ENCODE measurements at places on chromosomes 3 and 15. TPM values are rescaled to one million over a fixed set of nuclear protein-coding genes. Genes with fewer than 3 reads are reported as not detected.
A peak's percentile ranks its signal among the peaks of the same experiment; 100 is the strongest.

DNA sequence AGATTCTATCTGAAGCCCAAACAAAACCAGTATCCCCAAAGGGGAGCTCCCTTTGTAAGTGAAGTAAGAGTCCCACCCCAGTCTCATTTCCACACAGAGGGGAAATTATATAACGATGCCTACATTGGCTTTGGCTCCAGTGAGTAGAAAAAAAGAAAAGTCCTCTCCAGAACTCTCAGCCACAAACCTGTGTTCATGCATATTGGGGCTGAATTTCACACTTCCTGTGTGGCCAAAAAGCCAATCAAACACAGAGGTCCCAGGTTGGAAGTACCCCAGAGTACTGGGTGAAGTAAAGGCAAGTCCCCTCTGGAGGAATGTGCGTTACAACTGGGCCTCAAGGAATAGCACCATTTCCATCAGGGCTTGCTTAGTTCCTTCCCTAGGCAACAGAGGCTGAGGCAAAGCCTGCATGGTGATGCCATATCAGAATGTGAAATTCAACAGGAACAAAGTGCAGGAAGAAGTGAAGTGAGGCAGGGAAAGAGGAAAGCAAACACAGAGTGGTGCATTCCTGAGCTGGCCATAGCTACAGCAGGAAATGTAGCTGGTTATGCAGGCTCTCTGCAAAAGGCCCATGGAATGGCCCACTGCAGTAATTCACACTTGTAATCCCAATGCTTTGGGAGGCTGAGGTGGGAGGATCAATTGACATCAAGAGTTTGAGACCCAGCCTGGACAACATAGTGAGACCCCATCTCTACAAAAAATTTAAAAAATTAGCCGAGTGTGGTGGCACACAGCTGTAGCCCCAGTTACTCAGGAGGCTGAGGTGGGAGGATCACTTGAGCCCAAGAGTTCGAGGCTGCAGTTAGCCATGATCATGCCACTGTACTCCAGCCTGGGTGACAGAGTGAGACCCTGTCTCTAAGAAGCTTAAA lies 16.6 kb upstream of the CX3CR1 start:
- no peak for DNase-seq

DNA sequence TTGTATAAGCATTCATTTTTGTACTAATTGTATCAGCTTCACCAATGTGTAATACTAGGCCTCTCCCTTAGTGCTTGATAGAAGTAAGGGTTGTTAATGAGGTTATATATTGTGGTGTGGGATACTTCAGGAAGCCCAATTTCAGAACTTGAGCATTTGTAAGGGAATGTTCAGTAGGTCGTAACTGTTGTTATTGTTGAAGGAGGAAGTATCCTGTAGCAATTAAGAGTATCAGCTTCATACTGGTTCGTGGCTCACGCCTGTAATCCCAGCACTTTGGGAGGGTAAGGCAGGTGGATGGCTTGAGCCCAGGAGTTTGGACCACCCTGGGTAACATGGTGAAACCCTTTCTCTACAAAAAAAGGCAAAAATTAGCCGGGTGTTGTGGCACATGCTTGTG lies 30.6 kb downstream of the IQGAP1 start:
- DNase-seq = no peak

- no peak for DNase-seq
These were observed 15.5 kb upstream of the HOMER2 start for GRCh38 chr15:82968066-82968465.

- no peak for DNase-seq
These were observed 334.9 kb upstream of the DPH6 start for GRCh38 chr15:35880896-35881295.

DNA sequence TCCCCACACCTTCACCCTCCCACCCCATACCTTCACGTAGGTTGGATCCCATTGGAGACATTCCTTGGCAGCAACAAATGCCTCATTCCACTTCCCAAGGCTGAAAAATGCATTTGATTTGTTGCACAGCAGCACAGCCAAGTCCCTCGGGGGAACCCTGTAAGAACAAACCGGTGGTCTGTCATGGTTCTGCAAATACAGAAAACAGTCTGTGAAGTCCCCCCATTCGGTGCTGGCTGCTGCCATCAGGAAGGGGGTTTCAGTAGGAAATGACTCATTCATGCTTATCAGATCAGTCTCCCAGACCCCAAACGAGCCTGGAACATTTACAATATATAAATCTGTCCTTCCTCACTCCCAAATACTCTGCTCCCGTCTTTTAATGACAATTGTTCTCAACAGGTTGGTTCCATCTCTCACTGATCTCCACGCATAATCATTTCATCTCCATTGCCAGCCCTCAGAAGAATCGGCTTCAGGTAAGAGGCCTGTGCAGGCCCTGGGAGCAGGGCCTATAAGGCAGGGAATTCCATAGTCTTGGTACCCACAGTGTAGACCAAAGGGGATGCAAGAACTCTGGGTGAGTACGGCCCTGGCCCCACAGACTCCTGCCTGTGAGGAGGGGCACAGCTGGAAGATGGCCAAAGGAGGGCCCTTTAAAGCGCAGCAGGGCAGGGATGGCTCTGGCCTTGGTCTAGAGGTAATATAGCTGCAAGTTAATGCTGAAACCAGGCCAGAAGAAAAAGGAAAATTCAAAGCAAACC lies 41.6 kb downstream of the TRANK1 start:
- DNase-seq = peak; percentile 42

DNA sequence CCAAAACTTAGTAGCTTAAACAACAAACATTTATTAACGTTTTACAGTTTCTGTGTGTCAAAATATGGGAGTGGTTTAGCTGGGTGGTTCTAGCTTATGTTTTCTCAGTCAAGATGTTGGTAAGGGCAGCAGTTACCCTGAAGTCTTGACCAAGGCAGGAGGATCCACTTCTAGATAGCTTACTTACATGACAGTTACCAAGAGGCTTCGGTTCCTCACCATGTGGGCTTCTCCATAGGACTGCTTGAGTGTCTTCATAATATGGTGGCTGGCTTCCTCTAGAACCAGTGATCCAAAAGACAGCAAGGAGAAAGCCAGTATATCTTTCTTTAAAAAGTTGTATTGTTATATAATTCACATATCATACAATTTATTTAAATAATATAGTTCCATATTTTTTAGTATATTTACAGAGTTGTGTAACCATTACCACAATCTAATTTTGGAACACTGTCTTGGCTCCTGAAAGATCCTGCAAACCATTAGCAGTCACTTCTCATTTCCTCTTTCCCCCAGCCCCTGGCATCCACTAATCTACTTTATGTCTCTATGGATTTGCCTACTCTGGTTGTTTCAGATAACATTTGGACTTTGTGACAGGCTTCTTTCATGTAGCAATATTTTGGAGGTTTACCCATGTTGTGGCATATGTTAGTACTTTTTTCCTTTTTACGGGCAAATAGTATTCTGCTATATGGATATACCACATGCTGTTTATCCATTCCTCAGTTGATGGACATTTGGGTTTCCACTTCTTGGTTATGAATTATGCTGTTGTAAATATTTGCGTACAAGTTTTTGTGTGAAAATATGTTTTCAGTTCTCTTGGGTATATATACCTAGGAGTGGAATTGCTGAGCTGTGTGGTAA lies 33.3 kb downstream of the MAPK6 start:
- no peak for DNase-seq

DNA sequence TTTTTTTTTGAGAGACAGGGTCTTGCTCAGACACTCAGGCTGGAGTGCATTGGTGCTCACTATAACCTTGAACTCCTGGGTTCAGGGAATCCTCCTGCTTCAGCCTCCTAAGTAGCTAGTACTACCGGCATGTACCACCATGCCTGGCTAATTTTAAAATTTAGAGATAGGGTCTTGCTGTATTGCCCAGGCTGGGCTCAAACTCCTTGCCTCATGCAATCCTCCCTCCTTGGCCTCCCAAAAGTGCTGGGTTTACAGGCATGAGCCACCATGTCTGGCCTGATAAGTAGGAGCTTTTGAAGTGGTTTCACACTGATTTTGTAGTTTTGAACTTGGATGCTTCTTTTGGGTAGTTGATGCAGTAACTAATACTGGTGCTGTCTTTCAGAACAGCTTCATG lies 7.8 kb downstream of the MAP2K1 start:
- no peak for DNase-seq

DNA sequence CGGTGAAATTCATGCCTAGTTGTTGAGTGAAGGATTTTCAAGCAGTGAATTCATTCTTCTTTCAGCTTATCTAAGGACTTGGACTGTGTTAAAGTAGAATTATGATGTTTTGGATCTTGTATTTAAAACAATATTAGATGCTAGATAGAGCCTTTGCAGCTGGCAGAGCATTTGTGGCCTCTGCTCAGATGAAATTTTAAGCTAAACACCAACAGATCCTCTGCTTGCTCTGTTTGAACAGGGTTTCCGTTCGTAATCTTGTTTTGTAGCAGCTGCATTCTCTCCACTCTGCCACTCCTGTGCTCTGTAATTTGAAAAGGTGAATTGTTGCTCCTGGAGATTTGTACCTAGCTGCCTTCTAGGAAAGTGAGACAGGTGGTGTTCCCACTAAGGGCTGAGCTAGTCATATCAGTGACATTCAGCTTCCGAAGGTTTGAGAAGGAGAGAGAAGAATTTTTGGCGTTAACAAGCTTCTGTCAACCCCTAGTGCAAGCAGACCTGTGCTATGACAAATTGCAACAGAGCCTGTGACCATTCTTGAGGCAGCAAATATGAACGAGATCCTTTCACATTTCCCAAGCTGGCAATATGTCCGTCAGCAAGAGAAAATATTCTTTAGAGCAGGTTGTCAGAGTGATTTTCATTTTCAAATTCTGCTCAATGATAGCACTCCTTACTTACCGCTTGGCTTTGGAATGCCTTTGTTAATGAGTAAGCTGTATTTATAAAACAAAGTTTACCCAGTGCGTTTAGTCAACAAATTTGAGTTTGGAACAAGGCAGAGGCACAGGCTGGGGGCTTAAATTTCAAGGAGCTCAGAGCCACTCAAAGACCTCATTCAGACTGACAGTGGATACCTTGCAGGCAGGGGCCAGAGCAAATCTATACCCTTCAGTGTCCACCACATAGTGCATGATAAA lies 5.3 kb downstream of the CHST2 start:
- DNase-seq = no peak

DNA sequence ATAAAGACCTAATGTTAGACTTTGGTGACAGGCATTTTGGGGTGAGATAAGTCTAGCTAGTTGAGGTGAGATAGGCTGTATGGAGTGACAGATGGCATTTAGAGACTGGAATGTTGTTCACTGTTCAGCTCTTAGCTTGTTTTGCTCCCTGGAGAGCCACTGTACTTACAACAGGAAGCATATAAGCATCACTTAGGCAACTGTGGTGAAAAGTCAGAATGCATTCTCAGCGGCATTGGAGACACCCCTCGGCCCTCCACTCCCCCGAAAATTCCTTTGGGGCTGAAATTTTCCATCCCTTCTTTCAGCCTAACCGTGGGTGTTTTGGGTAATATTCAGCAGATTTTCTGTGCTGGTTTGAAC lies 73.4 kb downstream of the SLCO3A1 start:
- DNase-seq = no peak

GRCh38 chr15:87746333-87746732 lies 510.2 kb downstream of the NTRK3 start:
- DNase-seq = no peak

DNA sequence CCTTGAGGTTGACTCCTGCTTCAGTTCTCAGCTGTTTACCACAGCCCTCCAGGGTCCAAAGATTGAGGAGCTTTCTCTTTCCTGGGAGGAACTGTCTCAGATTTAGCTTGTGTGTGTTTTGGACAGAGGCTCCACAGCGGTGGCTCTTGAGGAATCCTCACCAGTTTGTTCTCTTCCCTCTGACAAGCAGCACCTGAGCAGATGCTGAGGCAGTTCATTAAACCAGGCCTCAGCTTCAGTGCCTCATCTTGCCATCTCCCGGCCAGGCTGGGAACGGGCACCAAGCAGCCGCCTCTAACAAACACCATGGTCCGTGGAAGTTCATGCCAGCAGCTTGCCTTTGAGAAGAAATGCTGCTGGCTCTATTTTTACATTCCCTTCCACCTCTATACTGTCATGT lies 25.8 kb upstream of the TIMP4 start:
- no peak for DNase-seq

DNA sequence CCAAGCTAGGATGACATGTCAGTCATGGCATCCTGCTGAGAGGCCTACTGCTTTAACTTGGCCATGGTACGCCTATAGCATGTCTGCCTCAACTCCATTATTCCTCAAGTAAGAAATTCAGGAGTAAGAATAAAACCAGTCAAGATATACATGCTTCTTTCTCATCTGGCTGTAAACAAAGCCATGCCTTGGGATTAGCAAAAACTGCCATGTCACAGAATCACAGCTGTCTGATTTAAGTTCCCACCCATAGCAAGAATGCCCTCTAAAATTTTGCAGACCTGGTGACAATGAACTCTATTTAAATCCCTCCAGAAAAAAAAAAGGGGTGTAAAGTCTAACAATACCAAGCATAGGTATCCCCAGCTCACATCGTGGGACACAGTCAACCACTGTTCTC lies 55.6 kb upstream of the ACAN start:
- DNase-seq = no peak

DNA sequence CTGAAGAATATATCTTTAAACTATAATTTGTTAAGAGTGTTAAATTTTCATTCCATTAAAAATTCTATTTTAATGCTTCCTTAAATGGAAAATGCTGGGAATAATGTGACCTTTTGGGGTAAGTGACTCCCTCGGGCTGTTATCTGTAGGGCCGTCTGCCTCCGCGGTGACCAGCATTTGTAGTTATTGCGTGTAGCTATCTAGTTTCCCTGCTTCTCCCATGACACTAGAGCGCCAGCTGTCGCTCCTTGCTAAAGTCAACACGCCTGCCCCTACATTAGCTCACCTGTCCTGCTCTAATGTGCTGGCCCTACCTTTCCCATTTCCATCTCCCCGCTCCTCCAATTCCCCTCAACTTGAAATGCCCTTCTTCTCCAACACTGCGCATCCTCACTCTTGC lies 12.4 kb upstream of the CHRM5 start:
- no peak for DNase-seq

- DNase-seq = no peak
These were observed 92.0 kb upstream of the RNU6-1 start for GRCh38 chr15:67931861-67932260.

GRCh38 chr15:68633231-68634121 lies 54.7 kb downstream of the CORO2B start:
- no peak for DNase-seq

GRCh38 chr3:156445117-156446090 lies 109.5 kb downstream of the SSR3 start:
- DNase-seq = no peak

DNA sequence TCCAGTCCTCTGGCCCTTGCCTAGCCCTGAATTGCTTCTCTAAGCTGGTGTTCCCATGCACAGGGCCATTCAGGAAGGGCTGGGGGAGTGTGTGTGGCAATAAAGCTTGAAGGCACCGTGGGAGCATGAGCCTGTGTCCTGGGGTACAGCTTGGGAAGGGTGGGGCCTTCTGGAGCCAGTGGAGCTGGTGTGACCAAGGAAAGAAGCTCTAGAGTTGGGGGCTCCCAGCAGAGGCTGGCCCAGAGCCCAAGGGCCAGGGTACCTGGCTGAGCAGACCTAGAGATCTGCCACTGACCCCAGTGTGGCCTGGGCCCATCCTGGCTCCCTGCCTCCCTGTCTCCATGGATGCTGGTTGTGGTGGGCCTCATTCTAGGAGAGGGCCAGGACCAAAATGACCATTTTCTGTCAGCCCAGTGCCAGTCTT lies 8.1 kb downstream of the ABTB1 start:
- no peak for DNase-seq

- no peak for DNase-seq
These were observed 38.8 kb downstream of the ADAM10 start for GRCh38 chr15:58710701-58711100.

GRCh38 chr15:42072141-42072685 lies 22.1 kb downstream of the PLA2G4D start:
- DNase-seq = no peak

The IL17RC gene
- total RNA-seq = 0.22 TPM

The HGD gene
- total RNA-seq = 0.78 TPM

The ACKR4 gene
- not detected for total RNA-seq

The THAP10 gene
- total RNA-seq = not detected

The LYSMD2 gene
- 19.0 TPM for total RNA-seq

The PLCH1 gene
- total RNA-seq = 0.32 TPM

The HESX1 gene
- 0.43 TPM for total RNA-seq

Data from activated CD8-positive, alpha-beta T cell treated with anti-CD3 and anti-CD28 coated beads for 36 hours (primary cell).